IPS DF 6.9 (cell line): ENCODE measurements at places on chromosomes 7 and 10.

DNA sequence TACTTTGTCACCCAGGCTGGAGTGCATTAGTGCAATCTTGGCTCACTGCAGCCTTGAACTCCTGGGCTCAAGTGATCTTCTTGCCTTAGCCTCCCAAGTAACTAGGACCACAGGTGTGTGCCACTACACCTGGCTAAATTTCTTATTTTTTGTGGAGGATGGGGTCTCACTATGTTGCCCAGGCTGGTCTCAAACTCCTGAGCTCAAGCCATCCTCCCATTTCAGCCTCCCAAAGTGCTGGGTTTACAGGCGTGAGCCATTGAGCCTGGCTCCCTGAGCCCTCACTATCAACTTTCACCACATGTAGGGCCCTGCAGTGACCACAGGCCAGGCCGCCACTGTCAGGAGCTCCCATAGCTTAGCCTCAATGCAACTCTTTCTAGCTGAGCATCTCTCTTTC is 110.2 kb downstream of the CUL2 start:
- DNase-seq = no peak

DNA sequence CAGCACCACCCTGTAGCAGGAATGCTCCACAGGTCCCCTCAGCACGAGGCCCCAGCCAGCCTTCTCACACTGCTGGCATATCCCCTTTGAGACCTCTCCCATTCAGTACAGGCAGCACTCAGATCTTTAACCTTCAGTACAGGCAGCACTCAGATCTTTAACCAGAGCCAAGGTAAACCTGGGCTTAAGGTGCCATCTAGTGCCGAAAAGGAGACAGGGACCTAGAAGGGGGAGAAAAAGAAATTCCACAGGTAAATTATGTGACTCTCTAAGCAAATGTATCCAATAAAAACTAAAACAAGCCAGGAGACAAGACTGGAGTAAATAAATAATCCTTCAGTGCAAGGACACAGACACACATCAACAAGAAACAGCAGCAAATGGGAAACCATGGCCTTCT is 358.6 kb downstream of the PTPRN2 start:
- DNase-seq = no peak

GRCh38 chr7:26685606-26686005 is 178.8 kb downstream of the SKAP2 start:
- DNase-seq = no peak

GRCh38 chr7:18607025-18607424 is 111.5 kb downstream of the HDAC9 start:
- no peak for DNase-seq

DNA sequence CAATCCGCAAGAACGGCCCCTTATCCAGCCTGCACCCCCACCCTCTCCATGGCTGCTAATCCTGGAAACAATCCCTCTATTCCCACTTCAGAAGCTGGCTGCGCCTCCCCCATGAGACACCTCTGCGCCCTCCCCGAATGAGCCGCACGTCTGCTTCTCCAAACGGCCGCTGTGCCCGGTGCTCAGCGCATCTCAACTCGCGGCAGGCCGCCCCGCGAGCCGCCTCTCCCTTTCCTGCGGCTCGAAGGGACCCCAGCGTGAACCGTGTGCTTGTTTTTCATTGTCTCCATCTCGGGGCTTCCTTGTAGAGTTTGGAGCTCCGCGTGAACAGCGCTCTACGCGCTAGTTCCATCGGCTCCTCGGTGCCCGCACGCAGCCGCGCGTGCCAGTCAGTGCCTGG is 20.8 kb upstream of the FXYD4 start:
- no peak for DNase-seq

- no peak for DNase-seq
These were observed 181.7 kb downstream of the TCF7L2 start for GRCh38 chr10:113131613-113132261.

DNA sequence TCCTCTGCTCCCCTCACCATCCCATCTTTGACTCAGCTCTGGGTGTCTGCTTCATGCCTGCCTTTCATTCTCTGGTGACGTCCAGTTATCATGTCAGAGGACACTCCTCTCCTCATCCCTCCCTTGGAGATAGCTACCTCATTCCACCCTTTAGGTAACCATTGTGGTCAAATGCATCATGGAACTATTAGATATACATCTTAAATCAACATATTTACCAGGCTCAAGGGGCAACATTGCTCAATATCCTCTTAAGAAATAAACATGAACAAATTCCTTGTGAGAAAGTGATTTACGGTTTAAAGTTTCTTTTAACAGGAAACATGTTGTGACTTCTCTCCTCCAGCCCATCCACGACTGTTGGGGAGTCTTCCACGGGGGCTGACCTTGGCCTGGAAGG is 511.6 kb upstream of the IGFBP3 start:
- no peak for DNase-seq

DNA sequence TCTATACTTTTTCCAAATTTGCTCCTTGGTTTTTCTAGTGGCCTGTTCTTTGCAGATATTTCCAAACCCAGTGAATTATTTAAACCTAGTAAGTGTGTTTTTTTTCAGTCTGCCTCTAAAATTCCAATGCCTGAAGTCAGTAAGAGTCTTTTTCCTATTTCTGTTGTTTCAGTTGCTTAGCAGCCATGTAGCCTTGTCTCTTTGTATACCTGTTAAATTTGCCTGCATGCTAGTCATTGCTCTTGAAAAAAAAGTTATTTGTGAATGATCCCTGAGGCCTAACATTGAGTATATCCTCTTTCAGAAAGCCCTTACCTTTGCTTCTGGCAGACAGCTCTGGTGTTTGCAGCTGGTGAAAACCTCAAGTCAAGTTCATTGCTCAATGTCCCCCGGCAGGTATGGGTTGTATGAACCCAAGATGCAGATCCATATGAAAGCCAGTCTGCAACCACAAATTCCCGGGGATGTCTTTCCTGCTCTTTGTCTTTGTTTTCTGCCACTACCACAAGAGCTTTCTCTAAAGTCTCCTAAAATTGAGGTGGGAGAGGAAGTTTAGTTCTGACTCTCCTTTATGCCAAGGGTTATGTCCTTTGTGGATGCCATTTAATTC is 35.7 kb downstream of the CH25H start:
- peak; percentile 2 for DNase-seq

GRCh38 chr7:123599766-123600165 is 1.9 kb upstream of the ASB15 start:
- no peak for DNase-seq

DNA sequence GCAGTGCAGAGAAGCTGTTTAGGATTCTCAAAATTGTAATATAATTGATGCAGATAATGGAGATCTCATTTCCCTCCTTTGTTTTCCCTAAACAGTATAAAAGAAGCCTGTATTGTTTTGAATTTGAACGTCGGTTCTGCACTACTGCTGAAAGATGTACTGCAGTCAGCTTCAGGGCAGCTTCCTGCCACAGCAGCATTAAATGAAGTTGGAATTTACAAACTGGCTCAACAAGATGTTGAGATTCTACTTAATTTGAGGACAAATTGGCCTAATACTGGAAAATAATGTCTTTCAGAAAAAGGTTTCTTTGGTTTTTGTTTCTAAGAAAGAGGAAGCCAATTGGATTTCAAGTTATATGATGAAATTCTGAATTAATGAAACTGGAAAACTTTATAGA is 14.3 kb downstream of the EFCAB10 start:
- no peak for DNase-seq

GRCh38 chr7:45988405-45989057 is 67.5 kb upstream of the IGFBP3 start:
- no peak for DNase-seq

DNA sequence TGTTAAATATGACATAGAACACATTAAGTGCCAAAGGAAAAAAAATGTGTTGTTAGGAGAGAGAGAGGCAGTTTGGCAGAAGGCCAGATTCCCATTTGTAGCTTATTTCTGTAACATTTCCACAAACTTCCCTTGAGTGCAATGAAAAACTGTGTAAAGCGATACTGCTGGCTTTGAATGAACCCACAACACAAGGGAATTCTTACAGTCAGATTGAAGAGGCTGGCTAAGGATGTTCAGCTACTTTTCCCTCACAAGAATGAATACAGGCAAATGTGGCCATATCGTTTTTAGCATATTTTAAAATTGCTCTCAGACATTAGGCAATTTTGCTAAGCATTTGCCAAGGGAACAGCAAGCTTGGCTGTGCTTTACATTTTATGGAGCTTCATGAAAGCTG is 614.1 kb upstream of the FZD8 start:
- no peak for DNase-seq

DNA sequence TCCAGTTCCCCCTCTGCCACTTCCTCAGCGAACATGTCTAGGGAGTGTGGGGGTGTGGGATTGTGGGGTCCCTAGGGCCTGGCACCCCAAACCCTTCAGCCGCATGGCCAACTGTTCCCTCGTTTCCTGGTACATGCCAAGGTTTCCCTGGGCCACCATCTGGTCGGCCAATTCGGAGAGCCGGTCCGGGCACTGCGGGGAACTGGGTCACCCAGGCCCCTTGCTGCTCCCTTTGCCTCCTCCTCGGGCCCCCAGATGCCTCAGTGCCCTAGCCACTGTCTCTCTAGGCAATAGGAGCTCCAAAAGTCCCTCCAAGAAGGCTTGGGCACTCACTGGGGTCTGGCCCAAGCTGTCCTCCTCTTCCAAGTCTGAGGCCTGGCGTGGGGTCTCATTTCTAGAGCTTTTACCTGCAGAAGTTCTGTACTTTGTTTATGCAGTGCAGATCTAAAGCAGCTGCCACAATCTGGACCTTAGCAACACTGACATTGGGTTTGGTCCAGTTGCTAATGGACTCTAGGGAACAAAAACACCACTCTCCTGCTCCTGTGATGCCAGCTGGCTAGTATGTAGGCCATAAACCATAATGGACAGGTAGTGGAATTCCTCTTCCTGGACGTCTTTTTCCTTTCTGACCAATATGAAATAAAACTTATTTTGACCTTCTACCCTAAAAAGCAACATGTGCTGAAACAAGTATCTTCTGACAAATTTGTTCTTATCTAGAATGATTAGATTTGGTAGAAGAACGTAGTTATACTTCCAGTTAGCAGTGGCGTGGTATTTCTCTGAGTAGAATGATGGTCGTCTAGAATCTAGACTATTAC is 172.9 kb downstream of the LRRC4 start:
- DNase-seq = no peak

- DNase-seq = no peak
These were observed 35.5 kb downstream of the GRIFIN start for GRCh38 chr7:2440608-2441245.

GRCh38 chr7:55134786-55135185 is 116.0 kb downstream of the EGFR start:
- DNase-seq = no peak

DNA sequence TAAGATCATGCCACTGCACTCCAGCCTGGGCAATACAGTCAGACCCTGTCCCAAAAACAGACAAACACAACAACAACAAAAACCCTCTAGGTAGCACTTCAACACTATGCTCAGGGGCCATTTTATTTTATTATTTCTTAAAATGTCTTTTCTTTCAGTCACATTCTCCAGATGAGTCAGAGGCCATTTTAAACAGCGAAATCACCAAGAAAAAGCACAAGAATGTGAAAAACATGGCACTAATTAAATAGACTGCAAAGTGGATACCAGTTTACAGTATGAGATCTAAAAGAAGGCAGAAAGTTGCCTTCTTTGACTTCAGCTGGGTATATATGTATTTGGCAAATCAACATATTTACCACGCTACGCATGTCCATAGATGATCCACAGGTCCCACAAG is 6.1 kb upstream of the FGL2 start:
- DNase-seq = no peak

DNA sequence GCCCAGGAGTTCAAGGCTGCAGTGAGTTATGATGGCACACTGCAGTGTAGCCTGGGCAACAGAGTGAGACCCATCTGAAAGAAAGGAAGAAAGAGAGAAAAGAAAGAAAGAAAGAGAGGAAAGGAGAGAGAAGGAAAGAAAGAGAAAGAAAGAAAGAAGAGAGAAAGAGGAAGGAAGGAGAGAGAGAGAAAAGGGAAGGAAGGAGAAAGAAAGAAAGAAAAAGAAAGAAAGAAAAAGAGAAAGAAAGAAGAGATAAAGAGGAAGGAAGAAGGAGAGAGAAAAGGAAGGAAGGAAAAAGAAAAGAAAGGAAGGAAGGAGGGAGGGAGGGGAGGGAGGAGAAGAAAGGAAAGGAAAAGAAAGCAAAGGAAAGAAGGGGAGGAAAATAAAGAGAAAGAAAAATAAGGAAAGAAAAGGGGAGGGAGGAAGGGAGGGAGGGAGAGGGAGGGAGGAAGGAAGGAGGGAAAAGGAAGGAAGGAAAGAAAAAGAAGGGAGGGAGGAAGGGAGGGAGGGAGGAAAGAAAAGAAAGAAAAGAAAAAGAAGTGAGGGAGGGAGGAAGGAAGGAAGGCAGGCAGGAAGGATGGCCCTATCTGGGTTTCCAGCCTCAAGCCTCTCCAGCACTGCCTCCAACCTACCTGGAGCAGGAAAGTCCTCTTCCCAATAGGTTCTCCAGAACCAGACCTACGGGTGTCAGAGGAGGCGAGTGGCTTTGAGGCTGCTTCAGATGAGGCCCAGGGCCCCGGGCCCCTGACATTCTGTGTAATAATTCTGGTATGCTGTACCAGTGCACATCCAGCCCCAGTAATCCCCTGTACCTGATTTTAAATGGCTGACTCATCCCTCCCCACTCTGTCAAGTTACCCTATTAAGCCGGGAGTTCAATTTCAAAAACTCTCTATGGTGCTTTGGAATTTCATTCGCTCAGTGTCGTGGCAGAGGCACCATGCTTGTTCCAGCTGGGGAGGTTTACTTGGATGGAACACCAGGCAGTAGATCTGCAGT is 6.8 kb upstream of the PARD3 start:
- DNase-seq = no peak

GRCh38 chr10:96663797-96664196 is 56.5 kb downstream of the PIK3AP1 start:
- DNase-seq = no peak

GRCh38 chr7:133556048-133556447 is 303.2 kb downstream of the EXOC4 start:
- no peak for DNase-seq

DNA sequence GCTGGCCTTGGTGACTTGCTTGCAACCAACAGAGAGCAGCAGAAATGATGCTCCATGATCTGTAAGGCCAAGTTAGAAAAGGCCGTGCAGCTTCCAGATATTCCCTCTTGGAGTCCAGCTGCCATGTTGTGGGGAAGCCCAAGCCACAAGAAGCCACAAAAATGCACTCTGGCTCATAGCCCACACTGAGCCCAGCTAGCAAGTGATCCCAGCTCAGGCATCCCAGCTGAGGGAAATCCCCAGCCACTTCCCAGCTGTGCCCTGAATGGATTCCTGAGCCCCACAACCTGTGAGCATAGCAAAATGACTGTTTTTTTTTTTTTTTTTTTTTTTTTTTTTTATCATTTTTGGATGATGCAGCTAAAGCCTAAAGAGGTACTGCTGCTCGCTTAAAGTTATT is 11.1 kb upstream of the SDK1 start:
- no peak for DNase-seq

- DNase-seq = no peak
These were observed 9.2 kb downstream of the MKX start for GRCh38 chr10:27736396-27736795.

DNA sequence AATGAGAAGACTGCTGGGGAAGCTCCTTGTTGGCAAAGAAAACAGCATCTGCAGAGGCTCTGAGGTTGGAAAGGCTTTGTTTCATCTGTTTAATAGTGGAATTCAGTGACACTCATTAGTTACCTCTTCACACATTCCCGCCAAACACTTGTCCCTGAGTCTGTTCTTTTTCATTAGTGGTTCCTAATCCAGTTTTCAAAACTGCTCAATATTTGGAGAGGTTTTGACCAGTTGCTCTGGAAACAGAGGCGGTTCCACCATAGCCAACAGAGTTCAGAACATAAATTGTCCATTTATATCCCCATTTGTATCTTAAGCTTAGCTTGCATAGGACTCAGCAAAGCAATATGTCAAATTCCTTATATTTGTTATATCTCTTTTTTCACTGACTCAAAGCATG is 754.6 kb downstream of the AUTS2 start:
- DNase-seq = no peak
